ENCODE measurements at places on chromosomes 12 and 14.

DNA sequence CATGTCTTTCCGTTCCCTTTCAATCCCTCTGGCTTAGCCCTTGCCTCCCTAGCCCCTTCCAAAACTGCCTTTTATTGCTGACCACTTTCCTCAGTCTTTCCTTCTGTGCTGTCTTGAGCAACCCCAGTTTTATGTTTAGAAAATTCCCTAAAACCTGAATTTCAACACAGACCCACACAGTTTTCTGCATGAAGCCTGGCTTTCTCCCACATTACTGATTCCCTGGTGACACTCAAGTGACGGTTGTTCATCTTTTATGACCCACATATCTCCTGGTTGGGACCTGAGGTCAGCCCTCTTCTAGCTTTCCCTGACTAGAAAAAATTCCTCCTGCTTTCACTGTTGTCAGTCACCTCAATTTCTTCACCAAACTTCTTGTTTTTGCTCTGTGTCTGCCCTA, 21.0 kb downstream of the FGD4 start:
- DNase-seq = no peak

GRCh38 chr14:23895053-23895419, 58.5 kb upstream of the DHRS4 start:
- DNase-seq = no peak

DNA sequence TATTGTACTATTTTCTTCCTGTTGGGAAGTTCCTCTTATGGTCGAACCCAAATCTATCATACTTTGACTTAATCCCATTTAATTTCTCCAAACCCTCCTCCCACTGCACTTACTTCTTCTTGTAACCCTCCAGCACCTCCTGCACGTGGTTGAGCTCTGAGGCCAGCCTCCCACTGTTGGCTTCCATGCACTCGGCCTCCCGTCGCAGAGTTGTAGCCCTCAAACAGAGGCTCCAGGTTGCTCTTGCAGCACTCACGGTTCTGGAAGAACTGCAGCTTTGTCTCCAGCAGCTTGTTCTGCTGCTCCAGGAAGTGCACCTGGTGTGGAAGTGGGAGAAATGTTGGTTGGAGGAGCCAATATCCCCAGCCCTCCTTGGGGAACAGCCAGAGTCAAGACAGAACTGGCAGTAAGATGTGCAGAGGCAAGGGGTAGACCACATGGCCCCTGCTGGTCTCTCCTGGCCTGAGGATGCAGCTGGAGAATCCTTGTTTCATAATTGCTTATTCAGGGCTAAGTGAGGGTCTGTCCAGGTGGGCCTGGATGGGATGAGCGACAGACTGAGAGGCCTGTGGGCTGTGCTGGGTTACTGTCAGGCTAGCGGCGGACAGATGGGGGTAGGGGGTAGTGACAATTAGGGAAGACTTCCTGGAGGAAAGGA, 18.4 kb upstream of the KRT86 start:
- no peak for DNase-seq

GRCh38 chr12:107533218-107533617, 152.4 kb upstream of the PWP1 start:
- DNase-seq = no peak

- peak; percentile 84 for DNase-seq
These were observed 32.9 kb downstream of the SYNE3 start for GRCh38 chr14:95483309-95484165.

DNA sequence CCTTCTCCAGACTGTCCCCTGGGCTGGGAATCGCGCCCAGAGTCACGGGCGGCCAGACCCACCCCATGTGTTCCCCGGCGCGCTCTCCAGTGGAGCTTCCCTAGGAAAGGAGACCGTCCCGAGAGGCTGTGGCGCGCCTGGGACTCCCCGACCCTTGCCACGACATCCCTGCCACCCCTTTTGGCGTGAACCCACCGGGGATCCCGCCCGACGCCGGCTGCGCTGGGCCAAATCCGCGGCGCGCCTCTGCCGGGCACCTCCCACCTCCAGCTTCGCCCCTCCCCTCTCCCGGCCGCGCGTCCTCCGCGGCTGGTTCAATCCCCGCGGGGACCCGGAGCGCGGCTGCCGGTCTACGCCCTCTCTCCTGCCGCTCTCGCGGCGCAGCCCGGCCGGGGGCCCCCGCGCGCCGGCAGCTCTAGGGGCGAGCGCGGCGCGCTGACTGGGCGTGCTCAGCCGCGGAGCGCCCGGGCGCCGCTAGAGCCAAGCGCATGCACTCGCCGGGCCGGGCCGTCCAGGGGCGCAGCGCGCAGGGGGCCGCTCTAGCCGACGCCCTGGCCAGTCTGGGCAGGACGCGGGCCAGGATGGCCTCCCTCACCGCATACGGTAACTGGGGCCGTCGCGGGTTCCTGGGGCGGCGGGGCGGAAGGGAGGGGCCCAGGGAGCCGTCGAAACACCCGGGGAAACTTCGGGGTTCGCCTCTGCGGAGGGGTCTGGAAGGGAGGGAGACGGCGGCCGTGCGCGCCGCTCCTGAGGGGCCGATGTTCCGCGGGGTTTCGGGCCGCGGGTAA, 77.4 kb upstream of the ANO4 start:
- no peak for DNase-seq

DNA sequence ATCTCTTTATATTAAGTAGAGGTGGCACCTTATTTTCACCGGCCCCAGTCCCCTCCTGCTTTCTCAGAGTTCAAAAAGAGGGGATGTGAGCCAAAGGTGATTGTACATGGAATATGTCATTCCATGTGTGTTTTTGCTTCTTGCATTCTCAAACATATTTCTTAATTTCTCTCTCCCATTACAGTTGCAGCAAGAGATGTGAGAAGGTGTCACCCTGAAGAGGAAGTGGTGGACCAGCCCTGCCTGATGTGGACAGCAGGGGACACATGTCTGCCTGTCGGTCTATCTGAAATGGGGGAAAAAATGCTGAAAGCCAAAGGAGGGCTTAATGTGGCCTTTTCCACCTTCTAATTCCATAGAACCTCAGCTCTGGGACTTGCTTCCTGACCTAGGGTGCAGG, 1.9 kb upstream of the FOXN3 start:
- no peak for DNase-seq

DNA sequence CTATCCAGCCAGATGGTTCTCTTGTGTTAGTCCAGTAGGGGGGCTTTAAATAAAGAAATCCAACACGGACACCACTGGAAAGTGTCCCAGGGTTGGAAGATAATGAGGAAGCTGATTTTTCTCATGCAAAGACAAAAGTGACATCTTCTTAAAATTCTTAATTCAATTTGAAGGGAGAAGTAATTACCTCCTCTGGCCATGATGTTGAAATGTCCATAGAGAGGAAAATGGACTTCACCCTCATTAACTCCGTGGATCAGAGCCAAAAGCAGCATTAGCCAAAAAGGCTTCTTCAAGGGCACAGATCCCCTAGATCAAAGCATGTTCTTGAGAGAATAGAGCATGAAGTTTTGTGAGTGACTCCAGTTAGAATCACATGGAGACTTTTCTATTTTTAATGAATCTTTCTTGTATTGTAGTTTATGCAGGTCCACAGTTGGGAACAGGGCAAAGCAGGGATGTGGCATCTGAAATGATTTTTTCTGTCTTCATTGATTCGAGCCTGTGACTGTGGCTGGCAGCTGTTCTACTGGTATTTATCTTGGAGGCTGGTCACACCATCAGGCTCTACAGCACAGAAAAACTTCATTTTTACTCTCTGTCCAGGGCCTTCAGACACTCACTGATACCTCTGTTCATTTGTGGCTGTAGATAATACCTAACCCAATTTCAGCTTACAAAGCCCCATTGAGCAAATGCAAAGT, 1002.5 kb downstream of the AACS start:
- no peak for DNase-seq

- no peak for DNase-seq
These were observed 22.4 kb upstream of the INF2 start for GRCh38 chr14:104666981-104667380.

DNA sequence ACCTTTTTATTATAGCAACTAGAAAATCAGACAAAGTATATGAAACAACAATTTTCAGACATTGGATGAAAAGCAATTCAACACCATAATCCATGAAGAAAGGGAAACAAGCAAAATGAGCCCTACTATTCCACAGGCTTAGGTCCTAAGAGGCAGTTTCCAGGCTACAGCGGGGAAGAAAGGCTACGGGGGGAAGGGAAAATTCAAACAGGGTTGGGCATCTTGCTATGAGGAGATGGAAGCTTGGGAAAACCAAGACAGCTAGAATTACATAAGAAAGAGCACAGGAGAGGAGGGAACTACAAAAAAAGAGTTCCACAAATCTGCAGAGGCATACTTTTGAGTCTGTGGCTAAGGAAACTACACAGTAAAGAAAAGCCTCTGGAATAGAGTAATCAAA, 356.0 kb upstream of the CLEC14A start:
- no peak for DNase-seq

DNA sequence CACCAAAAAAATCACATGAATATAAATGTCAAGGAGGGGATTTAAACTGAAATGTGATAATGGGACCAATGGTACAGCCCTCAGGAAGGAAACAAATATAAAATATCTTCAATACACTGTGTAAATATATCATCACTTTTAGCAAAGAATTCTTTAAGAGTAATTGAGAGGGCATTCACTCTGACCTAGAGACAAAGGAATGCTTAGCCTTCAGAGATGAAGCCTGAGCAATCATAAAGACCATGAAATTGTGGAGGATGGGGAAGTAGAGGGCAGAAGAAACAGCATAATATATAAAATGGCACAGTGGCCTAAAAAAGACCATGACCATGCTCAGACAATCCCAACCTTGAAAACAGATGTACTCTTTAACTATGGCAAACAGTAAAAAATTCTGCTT, 20.4 kb downstream of the YAF2 start:
- DNase-seq = no peak

DNA sequence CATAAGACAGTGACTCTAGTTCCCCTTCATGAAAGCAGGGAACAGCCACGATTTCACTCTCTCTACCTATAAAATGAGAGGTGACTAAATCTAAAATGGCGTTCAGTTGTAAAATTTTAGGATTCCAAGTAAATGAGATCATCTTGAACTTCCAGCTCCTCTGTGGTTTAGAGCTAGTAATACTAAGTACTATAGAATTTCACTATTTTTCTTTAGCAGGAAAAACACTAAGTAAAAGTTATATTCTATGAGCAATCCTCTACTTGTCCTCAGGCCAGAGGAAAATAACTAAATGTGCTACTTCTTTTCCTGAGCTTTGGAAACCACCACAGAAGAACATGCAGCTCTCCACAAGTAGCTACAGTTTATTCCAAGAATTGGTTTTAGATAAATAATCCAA, 55.6 kb downstream of the NIN start:
- DNase-seq = peak; percentile 84

DNA sequence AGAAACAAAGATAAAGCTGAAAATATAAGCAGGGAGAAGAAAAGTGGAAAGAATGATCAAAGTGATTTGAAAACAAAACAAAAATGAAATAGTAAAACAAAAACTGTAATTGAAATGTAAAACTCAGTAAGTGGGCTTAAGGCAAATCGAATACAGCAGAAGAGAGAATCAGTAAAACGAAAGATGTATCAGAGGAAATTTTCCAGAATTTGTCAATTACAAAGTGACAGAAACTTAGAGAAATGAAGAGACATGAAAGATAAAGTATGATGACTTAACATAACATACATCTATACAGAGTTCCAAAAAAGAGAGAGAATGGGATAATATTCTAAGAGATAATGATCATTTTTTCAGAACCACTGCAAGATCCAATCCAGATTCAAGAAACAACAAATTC, 10.5 kb downstream of the ZFC3H1 start:
- DNase-seq = no peak

GRCh38 chr12:92039046-92039445, 106.6 kb downstream of the BTG1 start:
- DNase-seq = no peak

- no peak for DNase-seq
These were observed 48.8 kb upstream of the CORO1C start for GRCh38 chr12:108779998-108780688.

DNA sequence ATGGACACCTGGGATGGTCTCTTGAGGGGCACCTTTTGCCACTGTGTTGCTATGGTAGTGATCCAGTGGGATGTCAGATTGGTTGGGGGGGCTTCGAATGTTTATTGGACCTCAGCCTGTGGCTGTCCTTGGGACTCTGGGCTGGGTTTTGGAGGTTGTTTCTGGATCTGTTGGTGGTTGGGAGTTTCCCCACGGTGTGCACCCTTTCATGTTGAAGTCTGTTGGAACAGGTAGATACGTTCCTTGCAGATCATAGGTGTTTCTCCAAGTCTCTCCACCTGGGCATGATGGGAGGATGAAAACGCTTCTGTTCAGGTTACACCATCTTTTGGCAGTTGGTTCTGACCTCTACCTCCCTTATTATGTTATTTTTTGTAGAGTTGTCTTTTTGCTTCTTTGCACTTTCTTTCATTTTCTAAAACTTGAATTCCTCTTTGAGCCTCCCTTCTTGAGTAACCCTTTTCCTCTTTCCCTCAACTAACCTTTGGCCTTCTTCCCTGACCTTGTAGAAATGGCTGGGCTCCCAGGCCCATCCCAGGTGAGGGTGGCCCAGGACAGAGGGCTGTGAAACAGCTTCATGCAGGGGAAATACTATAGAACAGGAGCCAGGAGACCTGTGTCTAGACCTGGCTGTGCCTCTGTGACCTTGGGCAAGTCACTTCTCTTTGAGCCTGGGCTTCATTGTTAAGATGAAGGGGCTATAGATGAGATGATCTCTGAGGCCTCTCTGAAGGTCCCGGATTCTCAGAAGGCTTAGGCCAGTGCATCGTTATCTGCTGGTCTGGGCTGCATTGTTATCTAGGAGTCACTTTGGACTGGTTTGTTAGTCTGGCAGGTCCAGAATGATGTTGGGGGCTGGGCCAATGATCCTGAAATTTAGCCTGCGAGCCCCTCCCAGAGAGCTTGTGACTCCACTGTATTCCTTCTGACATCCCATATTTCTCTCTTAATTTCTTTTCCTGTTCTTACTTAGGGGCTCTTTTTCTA, 2.0 kb downstream of the ATN1 start:
- no peak for DNase-seq

DNA sequence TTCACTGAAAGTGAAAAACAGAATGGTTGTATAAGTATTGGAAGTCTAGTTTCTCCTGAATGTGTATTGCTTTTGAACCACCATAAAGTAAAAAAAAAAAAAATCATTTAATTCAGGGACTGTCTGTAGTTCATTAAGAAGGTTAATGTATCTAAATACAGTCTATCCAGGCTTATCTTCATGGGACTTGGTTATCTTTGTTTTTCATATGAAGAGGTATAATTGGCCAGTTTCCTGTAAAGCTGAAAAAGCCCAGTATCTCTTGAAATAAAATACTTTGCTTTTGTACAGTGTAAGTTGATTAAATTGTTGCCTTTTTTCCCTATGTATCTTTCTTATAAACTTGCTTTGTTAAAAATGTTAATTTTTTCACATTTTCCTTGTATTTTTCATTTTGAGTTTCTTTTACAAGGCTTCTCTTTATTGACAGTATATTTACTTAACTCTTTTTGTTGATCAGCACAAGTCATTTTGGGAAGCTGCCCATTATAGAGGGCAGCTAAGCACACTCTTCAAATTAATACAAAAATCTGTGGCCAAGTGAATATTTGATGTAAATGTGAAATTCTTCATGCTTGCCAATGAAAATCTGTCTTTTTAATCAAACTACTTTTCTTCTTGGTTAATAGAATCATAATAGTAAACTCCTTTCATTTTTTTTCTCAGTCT, 156.0 kb downstream of the TMTC3 start:
- DNase-seq = no peak

Data from HS-5 (cell line).